Stimulated activated CD8-positive, alpha-beta memory T cell treated with anti-CD3 and anti-CD28 coated beads, Interleukin-4, amount 100 ng/mL, for 4 hours (primary cell): ENCODE measurements at places on chromosomes 5 and 9.

- no peak for DNase-seq
These were observed 467.1 kb upstream of the ST8SIA4 start for GRCh38 chr5:101370181-101370580.

DNA sequence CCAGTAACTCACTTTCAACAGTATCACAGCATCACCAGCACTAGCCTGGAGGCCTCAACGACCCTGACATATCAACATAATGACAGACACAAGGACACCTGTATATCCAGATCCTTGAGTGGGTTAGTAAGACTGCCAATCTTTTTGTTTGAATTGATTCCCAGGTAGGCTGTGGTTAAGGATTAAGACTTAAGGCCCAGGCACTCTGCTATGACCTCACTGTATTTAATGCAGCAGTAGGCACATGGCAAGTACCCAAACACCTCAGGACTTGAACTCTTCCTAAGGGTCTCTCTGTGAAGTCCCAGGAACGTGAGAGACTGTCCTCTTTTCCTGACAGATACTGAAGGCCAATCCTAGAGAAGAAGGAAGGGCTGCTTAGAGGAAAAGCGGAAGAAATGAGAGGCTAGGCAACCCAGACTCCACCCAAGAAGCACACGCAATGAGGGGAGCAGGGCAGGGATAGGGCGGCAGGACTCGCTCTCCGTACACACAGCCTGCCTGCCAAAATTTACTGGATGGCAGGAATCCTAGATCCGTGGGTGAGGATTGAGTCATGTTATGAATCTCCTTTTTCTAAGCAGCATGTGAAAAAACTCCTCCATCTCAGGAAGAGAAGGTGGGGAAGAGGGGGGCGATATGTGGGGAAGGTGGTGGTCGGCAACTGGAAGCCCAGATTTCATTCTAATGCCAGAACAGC is 93.4 kb downstream of the SIL1 start:
- DNase-seq = no peak

DNA sequence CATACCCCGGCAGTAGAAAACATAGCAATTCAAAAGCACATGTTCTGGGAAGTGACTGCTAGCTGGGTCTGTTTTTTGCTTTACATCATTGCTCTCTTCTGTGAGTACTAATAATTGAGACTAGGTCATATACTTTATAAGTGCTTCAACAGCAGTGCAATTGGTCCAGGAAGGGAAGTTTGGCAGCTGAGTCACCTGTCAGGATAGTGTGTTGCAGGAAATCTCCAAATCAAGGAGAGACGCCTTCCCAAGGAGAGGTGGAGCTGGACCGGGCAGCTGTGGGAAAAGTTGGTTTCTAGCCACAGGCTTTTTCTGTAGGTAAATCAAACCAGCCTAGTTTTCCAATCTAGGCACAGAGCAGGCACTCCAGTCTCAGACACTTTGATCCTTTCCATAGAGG is 330.1 kb downstream of the ENC1 start:
- DNase-seq = no peak

DNA sequence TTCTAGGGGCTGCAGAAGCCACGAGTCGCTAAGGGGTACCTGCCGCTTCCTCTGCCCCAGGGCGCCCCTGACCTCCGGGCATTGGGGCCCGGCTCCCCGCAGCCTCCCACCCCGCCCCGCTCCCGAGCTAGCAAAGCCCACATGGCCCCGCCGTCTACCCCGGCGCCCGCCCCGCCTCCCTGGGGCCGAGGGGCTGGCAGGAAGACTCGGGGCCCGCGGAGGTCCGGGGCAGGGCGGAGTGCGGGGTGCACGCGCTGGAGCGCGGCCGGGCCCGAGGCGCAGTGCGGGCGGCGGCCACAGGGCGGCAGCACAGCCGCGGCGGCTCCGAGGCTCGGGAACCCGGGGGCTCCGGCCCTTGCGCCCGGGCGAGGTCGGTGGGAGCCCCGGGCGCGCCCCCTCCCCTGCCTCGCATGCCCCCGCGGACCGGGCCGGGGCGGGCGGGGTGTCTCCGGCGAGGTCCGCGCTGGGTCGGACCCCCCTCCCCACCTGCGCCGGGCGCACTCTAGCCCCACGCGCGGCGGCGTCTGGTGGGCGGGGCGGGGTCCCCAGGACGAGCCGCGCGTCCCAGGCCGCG is 6.7 kb downstream of the NRARP start:
- no peak for DNase-seq

DNA sequence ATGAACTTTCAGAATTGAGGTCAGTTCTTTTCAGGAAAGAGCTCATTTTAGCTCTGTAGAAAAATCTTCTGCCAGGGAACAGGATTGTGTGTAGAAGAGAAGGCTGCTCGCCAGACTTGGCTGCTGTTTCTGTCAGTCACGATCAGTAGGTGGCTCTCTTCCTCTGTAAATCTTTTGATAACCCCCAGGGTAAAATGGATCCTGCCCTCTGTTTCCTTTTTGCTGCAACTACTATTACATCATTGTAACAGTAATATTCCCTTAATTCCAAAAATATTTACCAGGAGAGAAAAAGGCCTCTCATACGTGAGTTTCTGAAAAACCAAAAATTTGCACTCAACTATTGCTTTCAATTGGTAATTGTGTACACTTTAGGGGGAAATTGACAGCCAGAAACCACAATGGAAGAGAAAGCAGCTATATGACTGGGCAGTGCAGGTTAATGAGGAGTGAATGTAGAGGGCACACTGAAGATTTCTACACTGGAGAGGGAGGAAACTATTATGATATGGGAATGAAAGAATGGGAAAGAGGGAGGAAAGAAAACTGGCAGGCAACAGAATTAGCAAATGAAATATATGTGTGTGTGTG is 12.3 kb downstream of the IFNA21 start:
- DNase-seq = no peak

GRCh38 chr5:44952376-44952775 is 143.6 kb downstream of the MRPS30 start:
- no peak for DNase-seq

DNA sequence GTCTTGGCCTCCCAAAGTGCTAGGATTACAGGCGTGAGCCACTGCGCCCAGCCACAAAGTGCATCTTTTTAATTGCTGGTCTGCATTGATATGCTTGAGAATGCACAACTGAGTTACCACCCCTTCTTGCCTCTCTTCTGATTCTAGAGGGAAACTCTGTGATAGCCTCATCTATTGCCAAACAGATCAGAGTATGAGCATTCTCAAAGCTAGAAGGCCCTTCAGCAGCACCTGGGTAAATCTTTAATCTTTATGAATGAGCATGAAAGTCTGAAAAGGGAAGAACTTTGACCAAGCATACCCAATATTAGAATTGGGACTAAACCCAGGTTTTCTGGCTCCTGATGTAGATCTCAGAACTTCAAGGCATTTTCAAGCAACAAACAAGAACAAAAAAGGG is 298.3 kb upstream of the TNC start:
- DNase-seq = no peak

- DNase-seq = no peak
These were observed 212.0 kb downstream of the ARHGAP26 start for GRCh38 chr5:142981886-142982820.

DNA sequence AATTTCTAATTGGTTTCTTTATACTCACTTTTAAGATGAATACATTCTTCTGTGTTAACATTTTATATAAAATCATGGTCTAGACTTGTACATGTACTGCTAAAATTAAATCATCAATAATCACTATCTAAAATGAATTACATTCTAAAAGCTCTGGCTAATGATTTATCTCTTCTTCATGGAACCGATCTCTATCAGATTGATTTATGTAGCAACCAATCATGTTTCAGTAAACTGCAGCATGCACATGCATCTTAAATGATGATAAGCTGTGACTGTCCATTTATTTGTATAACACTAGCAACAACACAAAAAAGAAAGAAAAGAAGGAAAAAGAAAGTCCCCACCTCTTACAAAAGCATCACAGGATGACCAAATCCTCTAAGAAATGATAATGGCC is 669.2 kb downstream of the NR2F1-AS1 start:
- no peak for DNase-seq

GRCh38 chr5:77298146-77298545 is 87.7 kb downstream of the PDE8B start:
- no peak for DNase-seq

GRCh38 chr9:87535817-87536539 is 38.3 kb downstream of the DAPK1 start:
- no peak for DNase-seq

- no peak for DNase-seq
These were observed 141.0 kb downstream of the OLFM1 start for GRCh38 chr9:135228345-135228982.

DNA sequence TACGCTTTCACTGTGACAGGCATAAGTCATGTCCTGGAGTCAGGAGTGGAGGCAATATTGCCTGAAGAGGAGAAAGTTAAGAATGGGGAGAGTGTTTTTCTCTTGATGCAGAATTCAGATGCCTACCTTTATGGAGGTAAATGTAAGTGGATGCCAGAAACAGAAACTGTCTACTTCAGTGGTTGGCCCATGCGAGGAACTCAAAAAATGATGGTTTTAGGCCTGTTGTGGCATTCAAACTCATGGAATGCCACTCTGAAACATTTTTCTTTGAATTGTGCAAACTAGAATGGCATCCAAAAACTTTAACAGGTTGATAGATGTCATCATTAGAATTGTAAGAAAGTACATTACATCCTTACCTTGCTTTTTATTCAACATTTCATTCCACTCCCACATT is 47.7 kb upstream of the NTRK2 start:
- no peak for DNase-seq

DNA sequence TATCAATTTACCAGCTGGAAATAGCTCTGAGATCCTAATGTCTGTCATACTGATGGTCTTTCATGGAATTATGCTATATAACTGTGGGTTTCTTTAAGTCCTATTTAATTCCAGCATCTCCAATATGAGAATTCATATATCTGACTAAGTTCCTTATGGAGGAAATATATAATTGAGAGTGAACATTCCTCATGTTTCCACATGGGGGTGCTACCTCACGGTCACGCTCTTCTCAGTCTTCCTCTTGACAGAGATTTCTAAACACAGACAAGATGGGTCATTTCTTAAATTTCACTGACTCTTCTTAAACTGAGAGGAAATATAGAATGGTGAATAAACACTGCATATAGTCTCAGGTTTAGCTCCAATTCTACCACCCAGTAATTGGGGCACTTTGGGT is 212.1 kb downstream of the SLF1 start:
- no peak for DNase-seq

- DNase-seq = no peak
These were observed 124.7 kb upstream of the TBC1D2 start for GRCh38 chr9:98380065-98380681.

- DNase-seq = no peak
These were observed 356.7 kb downstream of the PDE4D start for GRCh38 chr5:59536875-59537274.

DNA sequence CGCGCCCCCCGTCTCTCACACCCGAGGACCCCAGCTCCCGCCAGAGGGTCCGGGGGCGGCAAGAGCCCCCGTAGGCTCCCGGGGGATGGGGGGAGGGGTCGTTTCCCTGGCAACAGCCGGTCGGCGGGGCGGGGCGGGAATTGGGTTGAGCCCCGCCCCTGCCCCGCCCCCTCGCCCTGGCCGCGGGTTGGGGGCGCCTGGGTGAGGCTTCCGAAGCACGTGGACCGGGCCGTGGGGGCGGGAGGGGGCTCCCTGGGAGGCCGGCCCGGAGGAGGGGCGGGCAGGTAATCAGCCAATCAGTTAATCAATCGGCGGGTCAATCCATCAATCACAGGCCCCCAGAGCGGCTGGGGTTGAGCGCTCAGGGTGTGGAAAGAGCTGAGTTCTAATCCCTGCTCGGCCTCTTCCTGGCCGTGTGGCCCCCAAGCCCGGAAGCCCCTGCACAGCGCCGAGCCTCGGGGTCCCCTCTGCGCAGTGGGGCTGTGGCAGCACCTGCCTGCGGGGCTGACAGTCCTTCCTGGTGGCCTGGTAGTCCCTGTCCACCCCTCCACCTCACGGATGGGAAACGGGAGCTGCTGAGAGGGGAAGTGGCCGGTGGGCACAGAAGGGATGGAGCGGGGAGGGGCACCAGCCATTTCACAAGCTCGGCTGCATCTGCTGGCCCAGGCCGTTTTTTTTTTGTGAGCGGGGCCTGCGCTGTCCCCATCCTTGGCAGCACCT is 174.2 kb upstream of the IER5L start:
- no peak for DNase-seq

DNA sequence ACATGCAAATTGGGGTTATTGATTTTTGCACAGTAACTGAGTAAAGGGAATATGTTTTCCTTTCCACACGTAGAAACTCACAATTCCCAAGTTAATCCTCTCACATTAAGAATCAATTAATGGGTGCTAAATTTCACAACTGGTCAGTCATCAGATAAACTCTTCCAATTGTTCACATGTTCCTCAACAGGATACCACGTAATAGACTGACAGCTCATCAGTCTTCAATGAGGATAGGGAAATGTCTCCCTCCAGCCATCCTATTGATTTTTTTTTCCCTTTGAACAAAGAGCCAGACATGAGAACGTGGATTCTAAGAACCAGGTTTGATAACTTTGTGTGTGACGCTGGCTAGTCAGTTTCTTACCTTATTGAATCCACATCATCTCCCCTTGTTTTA is 768 bp upstream of the CER1 start:
- DNase-seq = no peak

DNA sequence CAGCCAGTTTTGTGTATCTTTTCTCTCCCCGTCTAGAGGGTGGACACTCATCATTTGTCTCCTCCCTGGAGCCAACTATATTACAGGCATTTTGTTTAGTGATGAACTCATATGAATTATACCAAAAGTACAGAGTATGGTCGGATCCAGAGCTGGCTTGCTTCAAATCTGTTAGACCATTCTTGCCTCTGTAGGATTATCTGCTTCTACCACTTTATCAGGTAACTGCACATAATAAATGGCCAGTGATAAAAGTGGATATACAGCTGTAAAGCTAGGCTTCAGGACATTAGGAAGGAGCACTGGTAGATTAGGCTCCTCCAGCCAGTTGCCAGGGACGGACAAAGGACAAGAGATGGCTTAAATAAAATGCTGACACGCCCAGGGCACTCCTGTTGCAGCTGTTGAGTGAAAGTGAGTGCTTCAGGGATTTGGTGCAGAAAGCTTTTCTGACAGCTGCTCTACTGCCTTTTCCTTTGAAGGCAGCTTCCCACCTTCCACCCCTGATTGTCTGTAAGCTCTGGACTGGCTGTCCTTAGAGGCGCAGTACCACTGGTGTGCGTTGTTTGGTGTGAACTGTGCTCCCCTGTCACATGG is 259.2 kb downstream of the PDZD2 start:
- DNase-seq = no peak

GRCh38 chr5:17113174-17113958 is 104.1 kb upstream of the BASP1 start:
- no peak for DNase-seq

DNA sequence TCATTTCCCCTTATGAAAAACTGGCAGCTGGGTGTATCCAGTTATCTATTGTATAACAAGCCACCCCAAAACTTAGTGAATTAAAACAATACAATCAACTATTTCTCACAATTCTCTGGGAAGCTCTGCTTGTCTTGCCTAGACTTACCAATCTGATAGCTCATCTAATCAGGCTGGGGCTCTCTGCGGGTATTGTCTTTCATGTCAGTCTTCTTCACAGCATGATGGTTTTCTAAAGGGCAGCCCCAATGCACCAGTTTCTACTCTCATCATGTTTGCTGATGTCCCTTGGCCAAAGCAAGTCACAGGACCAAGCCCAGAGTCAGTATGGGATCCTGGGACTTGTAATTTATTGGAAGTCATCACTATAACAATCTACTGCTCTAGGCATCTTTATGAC is 433.5 kb downstream of the KIAA0825 start:
- no peak for DNase-seq
